ENCODE measurements at places on chromosomes 4 and X.

- DNase-seq, result no peak
Observed at GRCh38 chr4:38911257-38911656, 43.7 kb downstream of the FAM114A1 start.

DNA sequence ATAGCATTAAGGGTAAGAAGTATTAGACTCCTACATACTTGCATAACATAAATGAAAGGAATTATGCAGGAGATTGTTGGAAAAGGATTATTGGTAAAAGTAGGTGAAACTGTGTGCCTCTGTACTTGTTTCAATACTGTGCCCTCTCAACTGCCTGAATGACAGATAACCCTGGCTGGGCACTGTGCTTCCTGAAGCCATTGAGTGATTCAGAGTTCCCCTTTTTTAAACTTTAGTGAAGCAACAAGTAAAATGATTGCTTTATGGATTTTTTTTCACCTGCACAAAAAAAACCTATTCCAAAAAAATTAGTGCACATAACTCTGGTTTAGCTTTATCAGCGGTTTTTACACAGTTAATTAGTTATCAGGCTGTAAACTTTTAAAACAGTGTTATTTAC lies 204.8 kb downstream of the TRAM1L1 start:
- no peak for DNase-seq

DNA sequence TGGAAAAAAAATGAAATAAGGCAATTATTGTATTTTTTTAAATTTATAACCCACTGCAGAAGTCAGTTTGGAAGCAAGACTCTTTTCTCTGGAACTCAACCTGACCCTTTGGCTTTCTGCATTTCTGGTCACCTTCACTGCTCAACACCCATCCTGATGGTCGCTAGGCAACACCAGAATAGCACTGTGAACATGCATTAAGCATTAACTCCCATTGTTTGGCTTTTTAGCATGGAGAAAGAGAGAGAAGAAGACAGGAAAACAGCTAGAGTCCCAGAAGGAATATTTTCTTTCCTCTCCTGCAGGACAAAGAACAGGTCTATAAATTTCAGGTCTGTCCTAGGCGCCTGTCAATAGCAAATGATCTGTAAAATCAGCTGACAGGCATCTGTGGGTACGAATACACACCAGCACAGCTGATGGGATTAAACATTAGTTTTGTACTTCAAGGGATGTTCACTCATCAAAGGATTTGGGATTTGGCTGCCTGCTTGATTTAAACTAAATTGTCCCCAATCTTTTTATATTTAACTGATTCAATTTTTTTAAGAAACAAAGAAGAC lies 137.2 kb upstream of the ETNPPL start:
- no peak for DNase-seq

- no peak for DNase-seq
Observed at GRCh38 chr4:27020203-27020602, 159.6 kb downstream of the STIM2 start.

GRCh38 chr4:148557793-148558192 lies 115.6 kb upstream of the NR3C2 start:
- no peak for DNase-seq

- no peak for DNase-seq
Observed at GRCh38 chr4:10460313-10461047, 3.3 kb upstream of the ZNF518B start.

DNA sequence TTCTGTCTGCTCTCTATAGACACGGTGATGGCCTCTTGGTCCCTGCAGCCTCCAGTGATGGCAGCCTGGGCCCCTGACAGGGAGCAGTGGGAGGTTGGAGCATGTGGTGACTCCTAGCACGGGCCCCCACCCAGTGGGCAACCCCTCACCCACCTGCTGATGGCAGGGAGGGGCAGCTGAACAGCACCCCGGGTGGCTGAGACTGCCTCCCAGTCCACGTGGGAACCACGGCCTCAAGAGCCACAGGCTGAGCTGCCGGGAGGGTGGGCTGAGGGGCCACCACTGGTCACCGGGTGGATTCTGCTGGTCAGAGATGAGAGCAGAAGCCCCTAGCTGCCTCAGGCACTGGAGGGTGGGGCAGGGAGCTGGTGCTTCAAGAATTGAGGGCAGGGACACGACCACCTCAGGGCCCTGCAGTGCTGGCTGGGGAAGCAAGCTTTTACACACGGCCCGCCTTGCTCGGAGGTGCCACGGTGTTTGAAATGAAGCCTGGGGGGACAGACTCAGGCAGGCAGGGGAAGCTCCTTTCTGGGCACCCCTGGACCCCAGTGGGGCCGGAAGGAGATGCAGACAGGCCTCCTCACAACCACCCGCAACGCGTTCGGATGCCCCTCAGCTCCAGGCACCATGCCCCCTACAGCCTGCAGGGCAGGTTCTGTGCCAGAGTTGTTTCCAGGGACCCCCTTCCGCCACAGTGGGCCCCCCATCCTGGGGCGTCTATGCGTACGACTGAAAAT lies 6.3 kb upstream of the HAUS3 start:
- DNase-seq, result no peak

DNA sequence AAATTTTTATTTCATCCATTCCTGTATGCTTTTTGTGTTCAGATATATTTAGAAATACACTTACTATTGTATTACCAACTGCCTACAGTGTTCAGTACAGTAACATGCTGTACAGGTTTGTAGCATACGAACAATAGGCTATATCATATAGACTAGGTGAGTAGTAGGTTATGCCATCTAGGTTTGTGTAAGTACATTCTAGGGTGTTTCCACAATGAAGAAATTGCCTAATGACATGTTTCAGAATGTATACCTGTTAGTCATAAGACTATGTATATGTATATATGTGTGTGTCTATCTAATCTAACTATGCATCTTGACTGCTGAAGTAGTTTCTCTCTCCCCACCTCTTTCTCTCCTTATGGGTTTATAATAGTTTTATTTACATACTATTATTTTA lies 51.5 kb upstream of the BTC start:
- no peak for DNase-seq

DNA sequence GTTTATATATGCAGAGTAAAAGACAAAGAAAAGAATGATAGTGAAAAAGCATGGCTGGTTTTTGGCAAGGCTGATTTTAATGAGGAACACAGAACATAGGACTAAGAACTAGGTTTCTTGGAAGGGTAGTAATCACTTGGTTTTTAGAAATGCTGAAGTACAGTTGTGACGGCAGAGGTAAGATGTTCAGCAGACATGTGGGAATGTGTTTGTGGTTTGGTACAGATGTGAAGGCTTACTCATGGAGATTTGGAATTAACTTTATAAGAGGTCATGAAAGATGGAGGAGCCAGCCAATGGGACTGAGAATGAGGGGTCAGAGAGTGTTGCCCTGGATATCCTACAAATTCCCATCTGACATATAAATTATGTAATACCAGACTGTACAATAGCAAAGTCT lies 243.6 kb downstream of the NPFFR2 start:
- DNase-seq, result no peak

DNA sequence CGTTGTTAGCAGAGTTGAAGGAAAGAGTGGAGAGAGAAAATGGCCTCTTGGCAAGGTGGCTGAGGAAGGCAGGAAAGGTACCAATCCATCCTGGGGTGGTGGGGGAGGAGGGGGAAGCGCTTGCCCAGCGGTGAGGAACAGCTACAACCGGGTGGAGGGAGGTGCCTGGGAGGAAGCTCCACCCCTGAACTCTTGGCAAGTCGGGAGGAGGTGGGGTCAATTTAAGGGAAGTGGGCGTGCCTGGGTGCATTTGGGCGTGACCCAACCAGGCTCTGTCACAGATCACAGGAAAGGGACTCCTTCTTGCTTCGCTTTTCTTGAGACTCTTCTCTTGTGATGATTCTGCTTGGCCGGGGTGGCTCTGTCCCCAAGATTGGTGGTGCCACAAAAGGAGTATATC lies 41.7 kb downstream of the BCORL1 start:
- peak; percentile 54 for DNase-seq

DNA sequence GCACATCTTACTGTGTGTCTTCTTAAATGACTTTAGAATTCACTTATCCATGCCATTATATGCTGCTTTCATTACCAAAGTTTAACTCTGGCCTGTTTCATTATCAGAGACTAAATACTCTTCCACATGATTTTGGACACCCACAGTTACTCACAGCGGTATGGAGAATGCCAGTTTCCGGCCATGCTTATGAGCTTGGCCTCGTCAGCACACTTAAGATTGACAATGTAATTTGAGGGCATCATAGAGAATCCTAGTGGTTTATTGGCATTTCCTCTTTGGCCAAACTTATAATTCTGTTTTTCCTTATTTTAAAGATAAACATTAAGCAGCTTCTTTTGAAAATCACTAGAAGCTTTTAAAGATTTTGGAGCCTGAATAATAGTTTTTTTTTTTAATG lies 104.5 kb downstream of the IRF2 start:
- DNase-seq, result no peak

DNA sequence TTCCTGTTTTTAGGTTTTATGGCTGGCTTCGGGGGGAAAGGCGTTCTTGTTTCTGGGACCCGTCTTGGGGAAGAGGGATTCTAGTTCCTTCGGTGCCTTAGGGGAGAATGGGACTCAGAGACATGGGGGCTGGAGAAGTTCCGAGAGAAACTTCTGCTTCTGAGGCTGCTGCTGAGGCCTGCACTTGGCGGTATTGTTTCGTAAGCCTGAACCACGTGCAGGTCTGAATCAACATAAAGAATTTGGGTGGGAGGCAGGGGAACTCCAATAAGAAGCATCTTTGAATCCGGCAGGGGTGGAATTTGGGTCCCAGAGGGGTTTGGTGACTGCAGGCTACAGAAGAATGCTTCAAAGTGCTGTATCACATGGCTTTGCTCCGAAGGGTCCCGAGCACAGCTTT lies 15.1 kb downstream of the XG start:
- no peak for DNase-seq

- no peak for DNase-seq
Observed at GRCh38 chr4:174058846-174059245, 224.6 kb downstream of the FBXO8 start.

DNA sequence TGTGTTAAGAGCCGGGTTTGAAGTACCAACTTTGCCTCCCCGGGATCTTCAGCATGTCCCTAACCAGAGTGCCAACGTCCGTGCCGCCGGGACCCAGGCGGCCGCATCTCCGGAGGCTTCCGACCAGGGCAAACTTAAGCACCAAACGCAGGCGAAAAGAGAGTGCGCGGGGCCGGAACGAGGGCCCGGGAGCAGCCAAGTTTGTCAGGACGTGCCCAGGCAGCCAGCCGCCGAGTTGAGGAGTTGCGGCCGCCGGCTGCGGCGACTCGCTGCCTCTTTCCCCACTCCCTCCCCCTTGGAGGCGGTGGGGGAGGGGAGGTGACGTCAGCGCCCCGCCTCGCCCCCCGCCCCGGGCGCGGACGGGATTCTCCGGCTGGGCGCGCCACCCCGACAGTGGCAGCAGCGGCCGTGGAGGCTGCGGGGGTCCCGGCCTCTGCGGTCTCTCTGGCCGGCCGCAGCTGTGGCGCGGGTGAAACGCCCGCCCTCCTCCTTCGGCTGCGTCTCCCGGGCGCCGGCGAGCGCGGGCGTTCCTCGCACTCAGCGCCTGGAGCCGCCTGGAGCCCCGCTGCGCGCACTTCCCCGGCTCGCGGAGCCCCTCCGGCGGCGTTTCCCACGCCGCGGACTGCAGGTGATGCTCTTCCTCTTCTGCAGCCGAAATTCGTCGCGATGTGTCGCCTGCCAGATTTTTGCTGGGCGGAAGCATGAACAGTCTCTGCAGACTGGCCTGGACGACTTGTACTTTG lies 2.9 kb upstream of the FAT1 start:
- DNase-seq, result no peak

GRCh38 chr4:139734201-139734874 lies 68.7 kb downstream of the MGST2 start:
- DNase-seq, result no peak

DNA sequence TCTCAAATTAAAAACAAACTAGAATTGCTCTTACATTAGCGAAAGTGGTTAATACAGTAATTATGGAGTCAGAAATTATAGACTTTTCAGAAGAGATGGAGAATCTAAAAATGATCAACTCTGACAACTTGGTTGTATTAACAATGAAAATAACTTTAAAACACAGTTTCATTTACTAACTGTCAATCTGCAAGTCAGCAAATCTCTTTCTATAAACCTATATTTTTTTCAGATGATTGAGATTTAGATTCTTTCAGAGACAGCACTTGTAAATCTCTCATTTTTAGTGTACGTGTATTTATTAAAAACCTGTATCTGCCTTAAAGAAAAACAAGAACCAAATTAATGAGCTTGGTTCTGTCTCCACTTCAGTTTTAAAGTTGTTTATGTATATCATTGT lies 311.4 kb downstream of the EPHA5 start:
- no peak for DNase-seq

GRCh38 chrX:10280071-10280470 lies 123.3 kb downstream of the CLCN4 start:
- DNase-seq, result no peak

- DNase-seq, result no peak
Observed at GRCh38 chr4:87049508-87049907, 114.7 kb downstream of the AFF1 start.

- peak; percentile 88 for DNase-seq
Observed at GRCh38 chr4:75630174-75630936, at the start of gene CDKL2. Gene CDKL2, minus strand, starts transcription at chr4:75630528. Its CDS starts 4,540 bp downstream, at chr4:75625988.

- DNase-seq, result no peak
Observed at GRCh38 chr4:1474126-1475090, 68.2 kb upstream of the NKX1-1 start.

DNA sequence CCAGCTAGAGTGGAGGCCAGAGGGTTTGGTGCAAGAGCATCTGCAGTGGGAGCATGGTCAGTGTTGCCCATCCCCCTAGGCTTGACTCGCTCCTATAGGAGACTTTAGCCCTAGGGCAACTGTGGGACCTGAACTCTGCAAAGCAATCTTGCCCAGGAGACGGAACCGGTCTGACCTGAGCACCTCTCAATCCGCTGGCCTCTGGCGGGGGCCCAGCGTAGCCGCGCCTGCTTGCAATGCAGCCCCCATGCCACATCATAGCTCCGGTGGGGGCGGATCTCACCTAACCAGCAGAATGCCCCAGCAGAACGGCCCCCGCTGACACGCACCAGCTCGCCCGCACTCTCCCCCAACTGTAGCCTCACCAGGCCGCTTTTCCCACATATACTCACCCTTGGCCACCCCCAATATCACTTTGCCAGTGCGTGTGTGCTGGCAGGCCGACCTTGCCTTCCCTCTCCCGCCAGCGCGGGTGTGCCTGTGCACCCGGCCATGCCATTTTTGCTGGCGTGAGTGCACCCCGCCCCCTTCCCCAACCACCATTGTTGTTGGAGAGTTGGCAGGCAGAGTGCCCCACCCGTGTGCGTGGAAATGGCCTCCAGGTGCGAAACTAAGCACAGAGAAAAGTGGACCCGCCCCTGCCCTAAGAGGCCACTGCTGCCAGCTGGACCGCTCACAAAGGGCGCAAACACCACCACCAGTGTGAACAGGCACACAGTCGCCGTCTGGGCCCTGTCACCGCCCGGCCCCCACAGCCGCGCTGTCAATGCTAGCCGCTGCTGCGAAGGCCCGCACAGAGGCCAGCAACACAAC lies 5.8 kb downstream of the BEX4 start:
- no peak for DNase-seq

All from activated T-helper 1 cell treated with anti-CD3 and anti-CD28 coated beads, Interleukin-2, amount 50 U/mL, for 16 hours (primary cell).